Cerebellar cortex (tissue), 1 donor: ENCODE measurements at places on chromosomes 1 and 21.

- no peak for DNase-seq
Observed at GRCh38 chr21:28644762-28645161, 347.9 kb downstream of the LTN1 start.

GRCh38 chr1:161382214-161383019 is 14.7 kb upstream of the CFAP126 start:
- DNase-seq, result peak; percentile 75

DNA sequence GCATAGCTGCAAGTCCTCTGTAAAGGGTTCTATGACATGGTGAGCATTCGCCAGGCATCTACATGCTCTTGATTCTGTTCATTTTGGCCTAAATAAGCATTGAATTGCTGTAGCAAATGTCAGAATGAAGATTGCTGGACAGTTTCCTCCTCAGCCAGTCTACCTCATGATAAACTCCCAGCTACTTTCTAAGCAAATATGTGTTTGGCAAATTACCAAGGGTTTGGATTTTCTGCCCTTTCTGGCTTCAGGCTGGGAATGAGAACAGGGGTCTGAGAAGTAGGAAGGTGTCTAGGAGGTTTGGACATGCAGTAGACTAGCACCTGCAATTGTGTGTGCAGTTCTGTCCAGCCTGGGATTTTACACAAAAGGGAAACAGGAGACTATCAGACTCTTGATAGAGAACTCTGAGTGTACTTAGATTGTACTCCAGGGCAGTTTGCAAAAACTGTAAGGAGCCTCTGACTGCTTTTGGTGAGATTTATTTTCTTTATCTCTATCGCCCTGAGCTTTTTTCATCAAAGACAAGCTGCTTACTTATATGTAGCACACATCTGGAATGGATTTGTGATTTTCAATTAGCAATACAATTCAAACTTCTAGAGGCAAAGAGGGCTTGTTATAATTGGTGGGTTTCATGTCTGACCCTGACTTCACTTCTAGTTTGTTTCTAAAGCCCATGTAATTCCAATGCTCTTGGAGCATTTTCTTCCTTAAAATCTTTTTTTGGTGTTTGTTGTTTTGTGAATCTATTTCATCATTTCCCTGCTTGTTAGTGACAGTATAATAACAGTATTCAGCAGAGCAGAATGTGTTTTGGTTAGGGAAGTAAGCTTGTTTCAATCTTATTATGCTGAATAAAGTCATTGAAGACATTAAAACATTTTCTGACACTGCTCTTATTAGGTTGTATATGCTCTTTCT is 150.8 kb downstream of the VPS13D start:
- DNase-seq, result no peak

- DNase-seq, result no peak
Observed at GRCh38 chr1:153447498-153448170, 12.8 kb downstream of the S100A7 start.

- DNase-seq, result no peak
Observed at GRCh38 chr1:94532077-94532476, 9.5 kb downstream of the F3 start.

DNA sequence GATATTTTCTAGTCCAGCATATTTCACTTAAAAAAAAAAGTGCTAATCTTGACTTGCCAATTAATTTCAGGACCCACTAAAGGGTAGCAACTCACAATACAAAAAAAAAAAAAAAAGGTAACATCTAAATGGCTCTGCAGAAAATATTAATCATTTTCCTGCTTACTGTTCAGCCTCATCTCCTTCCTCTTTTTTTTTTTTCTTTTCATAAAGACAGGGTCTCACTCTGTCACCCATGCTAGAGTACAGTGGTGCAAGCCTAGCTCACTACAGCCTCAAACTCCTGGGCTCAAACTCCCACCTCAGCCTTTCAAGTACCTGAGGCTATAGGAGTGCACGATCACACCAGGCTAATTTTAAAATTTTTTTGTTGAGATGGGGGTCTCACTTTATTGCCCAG is 30.4 kb downstream of the TTC13 start:
- DNase-seq, result no peak

DNA sequence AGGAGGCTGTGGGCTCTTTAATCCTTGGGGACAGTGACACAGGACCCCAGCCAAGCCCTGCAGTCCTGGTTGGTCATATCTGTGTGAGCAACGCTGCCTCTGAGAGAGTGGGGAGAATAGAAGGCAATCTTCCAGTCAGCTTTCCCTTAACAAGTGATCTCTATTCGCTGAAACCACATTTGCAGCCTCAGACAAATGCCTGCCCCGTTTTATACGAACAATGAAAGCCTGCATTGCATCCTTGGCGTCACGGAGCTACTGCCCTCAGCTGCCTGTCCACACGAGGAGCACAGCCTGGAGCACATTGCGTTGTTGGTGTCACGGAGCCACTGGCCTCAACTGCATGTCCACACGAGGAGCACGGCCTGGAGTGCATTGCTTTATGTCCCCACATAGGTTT is 150.2 kb upstream of the ARHGEF16 start:
- DNase-seq, result no peak

DNA sequence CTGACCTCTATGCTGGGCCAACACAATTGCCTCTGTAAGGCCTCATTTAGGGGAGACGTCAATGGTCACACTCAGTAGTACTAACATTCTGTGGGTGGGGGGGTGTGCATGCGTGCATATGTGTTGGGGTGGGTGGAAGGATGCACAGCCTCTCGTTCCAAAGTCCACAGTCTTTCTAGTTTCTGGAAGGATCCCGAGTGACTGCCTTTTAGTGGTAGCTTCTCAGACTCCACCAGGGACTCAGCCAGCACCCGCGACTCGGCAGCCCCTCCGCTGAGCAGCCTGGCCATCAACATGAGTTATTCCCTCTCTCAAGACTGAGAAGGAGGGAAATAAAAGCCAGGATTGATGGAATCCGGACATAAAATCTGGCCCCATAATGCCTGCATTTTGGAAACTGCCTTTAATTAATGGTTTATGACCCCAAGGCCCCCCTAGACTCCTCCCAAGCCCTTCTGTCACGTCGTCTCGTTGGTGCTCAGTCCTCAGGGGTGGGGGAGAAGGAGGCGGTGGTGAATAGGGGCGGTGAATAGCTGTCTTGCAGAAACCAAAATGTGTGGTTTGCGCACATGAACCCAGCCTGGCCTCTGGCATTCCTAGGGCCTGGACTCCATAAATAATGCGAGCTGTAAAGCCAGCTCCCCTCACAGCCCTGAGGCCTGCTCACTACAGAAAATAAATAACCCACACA is 65.1 kb upstream of the TMEM51 start:
- DNase-seq, result no peak

DNA sequence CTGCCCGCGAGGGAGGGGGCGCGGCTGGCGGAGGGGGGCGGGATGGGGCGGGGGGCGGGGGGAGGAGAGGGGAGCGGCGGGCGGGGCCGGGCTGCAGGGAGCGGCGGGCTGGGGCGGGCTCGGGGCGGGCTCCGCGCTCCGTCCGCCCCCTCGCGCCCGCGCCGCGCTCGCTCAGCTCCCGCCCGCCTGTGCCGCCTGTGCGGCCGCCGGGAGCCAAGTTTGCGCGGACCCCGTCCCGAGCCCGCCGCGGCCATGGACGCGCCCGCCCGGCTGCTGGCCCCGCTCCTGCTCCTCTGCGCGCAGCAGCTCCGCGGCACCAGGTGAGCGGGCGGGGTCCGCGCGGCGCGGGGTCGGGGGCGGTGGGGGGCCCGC is at the start of gene GABRD:
GABRD (plus strand) TSS at position 174 of the 372 bp plus-strand sequence; CDS start at position 253, 79 bp downstream.
- no peak for DNase-seq

DNA sequence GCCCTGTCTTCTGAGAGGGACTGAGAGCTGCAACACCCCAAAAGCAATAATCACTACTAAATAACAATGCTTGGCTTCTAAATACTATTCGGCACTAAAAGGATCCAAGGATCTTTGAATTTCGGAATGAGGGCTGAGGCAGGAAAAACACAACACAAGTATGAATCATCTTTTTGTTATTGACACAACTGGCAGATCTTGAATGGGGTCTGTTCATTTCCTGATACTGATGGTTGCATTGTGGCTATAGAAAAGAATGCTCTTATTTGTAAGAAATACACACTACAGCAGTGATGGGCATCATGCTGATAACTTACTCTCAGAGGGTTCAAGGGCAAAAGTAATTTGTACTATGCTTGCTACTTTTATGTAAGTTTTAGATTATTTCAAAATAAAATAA is 149.2 kb upstream of the PLD5 start:
- no peak for DNase-seq

GRCh38 chr1:40064797-40065499 is 24.4 kb downstream of the CAP1 start:
- no peak for DNase-seq

GRCh38 chr1:161631076-161631475 is at the start of gene FCGR3B:
Gene FCGR3B (minus strand): TSS chr1:161631176. CDS start chr1:161631094, 82 bp downstream.
- DNase-seq, result no peak

DNA sequence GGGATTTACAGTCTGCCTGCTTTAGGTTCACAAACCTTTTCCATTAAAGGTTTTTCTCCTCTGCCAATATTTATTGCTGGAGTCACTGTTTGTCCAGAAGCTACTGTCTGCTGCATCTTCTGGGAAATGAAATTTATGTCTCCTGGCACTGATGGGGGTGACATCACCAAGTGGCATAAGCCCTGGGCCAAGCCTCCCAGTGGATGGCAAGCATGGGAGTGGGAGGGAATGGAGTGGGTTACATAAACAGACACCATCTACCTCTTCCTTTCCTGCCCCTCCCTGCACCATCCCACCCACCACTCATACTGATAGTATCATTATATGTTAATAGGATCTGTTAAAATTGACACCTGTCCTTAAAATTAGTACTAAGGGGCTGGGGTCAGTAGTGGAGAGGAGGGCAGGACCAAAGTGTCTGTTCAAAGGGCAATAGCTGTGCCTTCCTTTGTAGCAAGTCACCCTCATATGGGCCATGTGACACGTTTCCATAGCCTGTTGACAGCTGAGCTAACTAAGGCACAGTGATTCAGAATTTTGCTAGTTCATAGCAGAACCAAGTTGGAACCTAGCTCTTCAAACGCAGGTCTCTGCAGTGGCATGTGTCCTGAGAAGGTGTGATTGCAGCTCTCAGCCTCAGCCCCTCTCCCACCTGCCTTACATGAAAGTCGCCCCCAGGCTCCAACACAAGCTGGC is 71.0 kb downstream of the MAB21L3 start:
- DNase-seq, result no peak

- DNase-seq, result no peak
Observed at GRCh38 chr1:29590583-29591565, 354.6 kb downstream of the PTPRU start.

DNA sequence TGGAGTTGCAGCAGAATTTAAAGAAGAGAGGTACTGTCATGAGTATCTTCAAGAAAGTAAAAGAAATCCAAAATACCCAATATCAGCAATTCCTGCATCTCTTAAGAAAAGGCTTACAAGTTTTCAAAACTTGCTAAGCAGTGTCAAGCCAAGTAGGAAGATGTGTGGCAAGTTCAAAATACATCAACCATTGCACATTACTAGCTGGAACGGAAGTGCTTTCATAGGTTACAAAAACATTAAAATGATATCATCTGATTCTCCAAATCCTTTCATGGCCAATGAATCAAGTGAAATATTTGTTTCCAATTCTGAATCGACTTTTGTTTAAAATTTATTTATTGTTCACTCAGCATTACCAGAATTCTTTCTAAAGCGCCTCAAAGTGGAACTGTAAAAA is 5.7 kb upstream of the ABCA4 start:
- no peak for DNase-seq

- no peak for DNase-seq
Observed at GRCh38 chr1:173201969-173202368, 5.2 kb downstream of the TNFSF4 start.

- DNase-seq, result no peak
Observed at GRCh38 chr1:184422490-184423233, 35.8 kb downstream of the C1orf21 start.

DNA sequence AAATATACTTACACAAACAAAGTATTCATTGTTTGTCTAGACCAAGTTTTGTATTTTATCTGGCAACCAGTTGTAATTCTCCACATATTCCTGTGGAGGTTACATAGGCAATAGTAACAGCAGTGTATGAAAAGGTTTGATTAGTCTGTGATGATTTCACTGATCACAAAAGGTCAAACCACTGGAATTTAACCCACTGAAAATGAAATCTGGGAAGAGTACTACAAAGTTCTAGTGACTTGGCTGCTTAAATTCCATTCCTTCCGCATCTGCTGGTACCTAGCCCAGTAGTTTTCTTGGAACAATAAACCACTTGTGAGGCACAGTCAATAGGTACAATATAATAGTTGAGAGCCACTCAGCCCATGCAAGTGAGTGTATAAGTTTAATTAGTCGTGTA is 205.4 kb downstream of the NFIA start:
- DNase-seq, result no peak

DNA sequence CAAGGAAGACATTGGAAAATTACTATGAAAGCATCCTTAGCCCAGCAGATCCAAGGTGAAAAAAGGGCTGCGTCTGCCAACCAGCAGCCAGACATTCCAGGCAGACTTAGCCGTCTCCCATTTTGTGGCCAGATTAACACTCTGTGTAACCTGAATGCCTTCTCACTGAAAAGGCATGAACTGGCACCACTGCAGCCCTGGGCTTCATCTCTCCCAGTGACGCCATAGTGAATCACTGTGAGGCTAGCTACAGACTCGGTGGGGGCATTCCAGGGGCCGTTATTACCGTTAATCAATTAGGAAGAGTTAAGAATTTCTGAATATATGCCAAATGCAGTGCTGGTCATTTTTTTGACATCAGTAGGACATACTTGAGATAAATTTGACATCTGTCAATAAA is 627.4 kb downstream of the LMO4 start:
- DNase-seq, result peak; percentile 44

- no peak for DNase-seq
Observed at GRCh38 chr1:79859212-79859948, 852.9 kb upstream of the ADGRL4 start.

GRCh38 chr1:108816049-108816893 is 40.6 kb downstream of the AKNAD1 start:
- DNase-seq, result peak; percentile 85

- no peak for DNase-seq
Observed at GRCh38 chr1:160860840-160861505, 1.7 kb downstream of the CD244 start.

GRCh38 chr1:185627171-185627570 is 107.0 kb upstream of the HMCN1 start:
- no peak for DNase-seq

DNA sequence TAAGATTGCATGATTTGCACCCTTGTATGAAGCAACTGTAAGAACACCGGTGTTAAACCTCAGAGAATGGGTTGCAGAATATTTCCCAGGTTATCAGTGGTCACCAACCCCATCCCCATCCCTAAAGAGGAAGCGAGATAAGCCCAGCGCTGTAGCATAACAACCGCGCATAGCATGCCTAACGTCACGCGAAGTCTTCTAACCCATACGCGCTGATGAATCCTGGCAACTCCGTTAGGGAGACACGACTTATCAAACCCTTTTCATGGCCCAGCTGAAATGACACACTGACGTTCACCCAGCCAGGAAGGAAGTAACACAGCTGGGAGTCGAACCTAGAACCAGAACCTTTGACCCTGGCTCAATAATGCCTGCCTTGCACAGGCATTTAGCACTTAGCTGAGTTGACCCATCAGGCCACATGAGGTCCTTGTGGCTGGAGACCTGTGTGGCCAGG is 24.2 kb downstream of the TMEM51 start:
- DNase-seq, result no peak

GRCh38 chr1:205735218-205735617 is 14.8 kb downstream of the NUCKS1 start:
- DNase-seq, result no peak
